Stomach (tissue), 19 donors: ENCODE measurements at places on chromosomes 7 and 10. TPM values are rescaled to one million over a fixed set of nuclear protein-coding genes. Genes with fewer than 3 reads are reported as not detected.

Gene CAMK2B
- total RNA-seq: not detected

- no peak for DNase-seq
These were observed 383.5 kb downstream of the SFMBT2 start for GRCh38 chr10:7027237-7027912.

DNA sequence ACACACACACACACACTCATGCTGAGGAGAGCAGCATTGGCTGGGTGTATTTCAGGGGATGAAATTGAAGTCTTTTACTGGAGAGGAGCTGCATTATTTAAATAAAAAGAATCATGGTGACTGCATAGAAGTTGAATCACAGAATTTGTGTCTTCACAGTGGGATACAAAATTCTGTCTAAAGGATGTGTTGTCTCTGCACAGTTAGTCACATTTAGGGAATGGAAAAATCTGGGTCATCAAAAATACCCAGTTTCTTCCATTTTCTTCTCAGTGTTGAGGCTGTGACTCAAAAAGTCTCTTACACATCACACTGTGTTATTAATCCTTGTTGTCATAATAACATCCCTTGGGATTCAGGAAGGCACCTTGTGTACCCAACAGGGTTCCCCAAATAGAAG is 10.9 kb downstream of the PAPSS2 start:
- DNase-seq: no peak

DNA sequence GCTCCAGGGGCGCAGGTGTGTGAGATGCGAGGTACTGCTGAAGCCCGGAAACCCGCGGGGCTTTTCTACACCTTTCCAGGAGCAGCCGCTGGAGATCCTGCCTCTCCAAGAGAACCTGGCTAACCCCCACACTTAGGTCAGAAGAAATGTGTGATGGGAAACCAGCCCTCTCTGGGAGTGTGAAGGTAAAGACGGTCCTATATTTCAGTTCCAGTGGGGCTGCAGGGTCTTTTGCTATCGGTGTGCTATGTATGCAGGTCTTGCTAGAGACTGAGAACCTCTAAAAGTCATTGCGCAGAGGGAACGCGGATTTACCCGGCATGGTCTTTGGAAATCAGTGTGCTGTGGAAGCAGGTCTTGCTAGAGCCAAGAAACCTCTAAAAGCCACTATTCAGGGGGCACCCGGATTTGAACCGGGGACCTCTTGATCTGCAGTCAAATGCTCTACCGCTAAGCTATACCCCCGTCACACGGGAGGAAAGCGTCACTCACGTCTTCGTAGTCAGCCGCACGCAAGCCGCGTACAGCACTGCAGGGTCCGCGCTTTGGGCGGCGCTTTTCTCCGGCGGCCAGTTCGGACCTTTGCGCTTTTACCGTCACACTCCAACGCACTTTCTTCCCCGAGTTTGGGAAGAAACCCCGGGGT is 46.0 kb downstream of the ZNF777 start:
- no peak for DNase-seq

GRCh38 chr7:45698303-45699014 is 124.3 kb downstream of the ADCY1 start:
- peak; percentile 13 for DNase-seq
